NCI-H460 (cell line): ENCODE measurements at places on chromosomes 2 and 18. TPM values are rescaled to one million over a fixed set of nuclear protein-coding genes. Genes with fewer than 3 reads are reported as not detected.

DNA sequence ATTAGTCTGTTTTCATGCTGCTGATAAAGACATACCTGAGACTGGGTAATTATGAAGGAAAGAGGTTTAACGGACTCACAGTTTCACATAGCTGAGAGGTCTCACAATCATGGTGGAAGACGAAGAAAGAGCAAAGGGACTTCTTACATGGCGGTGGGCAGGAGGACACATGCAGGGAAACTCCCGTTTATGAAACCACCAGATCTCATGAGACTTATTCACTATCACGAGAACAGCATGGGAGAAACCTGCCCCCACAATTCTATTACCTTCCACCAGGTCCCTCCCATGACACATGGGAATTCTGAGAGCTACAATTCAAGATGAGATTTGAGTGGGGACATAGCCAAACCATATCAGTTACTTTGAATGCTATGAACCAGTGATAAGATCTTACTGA is 44.1 kb downstream of the SCTR start:
- no peak for DNase-seq

DNA sequence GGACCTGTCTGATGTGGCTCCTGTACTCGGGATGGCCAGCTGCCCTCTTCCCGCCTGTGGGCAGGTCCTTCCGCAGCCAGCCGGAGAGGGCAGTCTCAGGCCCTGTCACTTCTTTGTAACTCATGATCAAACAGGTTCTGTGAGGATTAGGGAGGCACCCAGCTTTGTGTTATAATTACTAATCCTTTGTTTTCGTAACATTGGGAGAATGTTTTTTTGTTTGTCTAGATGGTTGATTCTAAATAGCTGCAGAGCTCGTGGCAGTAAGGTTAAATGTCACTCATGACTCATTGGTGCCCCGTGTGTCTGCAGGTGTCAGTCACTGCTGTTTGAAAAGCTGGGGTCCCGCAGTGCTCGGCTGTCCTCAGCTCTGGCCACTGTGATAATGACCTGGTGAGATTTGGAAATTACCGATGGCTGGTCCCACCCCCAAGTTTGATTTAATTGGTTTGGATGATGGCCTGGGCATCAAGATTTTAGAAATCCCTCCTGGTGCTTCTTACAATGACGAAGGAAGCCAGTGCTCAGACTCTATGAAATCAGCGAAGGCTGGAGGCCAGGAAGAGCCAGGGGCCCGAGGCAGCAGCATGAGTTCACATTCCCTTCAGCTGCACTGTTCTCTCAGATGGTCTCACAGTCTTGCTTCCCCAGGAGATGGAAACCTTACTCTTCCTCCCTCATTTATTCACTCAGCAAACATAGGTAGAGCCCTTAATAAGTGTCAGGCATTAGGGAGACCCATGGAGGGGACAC is 172.8 kb downstream of the VAPA start:
- DNase-seq = no peak

The FIGN gene
- 2.7 and 3.6 TPM in 2 replicates for total RNA-seq

GRCh38 chr2:29227935-29228675 is 112.9 kb downstream of the CLIP4 start:
- DNase-seq = no peak

DNA sequence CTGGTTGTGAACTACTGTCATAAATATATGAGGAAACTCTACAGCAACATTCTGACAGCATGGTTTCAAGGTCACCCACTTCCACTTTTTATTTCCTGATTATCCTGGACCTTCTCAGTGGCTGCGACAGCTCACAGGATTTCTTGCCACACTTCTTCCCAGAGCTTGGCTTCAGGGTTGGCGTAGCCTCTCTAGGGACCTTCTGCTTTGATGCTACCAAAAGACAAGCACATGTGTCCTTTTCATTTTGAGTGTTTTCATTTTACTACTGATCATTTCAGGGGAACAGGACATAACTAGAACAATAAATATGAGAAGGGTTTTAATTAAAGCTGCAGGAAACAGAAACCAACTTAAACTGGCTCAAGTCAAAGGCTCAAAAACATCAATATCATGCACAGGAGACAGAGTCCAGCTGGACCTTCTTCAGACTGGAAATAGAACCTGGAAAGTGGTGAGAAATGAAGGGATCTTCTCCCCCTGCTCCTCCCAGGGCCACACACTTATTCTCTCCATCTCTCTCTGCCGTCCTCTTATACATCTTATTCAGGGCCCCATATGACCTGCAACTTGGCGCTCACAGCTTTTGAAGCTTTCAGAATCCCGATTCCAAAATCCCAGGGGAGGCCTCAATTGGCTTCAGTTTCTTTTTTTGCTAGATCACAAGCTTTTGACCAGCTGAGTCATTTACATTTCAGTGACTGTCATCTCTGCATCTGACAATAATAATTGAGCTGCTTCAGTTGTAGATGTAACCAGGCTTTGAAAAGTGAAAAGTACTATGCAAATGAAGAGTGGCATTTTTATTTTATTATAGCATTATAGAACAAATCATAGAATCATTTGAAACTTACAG is 9.7 kb downstream of the VIT start:
- no peak for DNase-seq

DNA sequence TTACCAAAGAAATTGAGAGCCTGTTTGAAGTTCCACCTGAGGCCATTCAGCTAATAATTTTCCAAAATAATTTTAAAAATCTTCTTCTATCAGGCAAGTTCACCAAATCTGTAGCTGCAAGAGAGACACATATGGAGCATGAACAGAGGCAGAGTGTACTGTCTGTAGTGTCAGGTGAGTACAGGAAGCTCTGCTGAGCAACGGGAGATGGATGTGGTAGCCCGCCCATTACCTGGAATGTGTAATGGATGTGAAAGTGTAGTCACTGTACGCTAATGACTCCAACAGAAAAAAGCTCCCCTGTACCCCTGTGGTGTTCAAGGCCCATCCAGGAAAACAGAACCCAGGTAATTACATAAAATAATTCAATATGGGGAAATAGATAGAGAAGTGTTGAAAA is 311.5 kb downstream of the LRRTM4 start:
- DNase-seq = no peak

The IL18RAP gene
- total RNA-seq = 1.2 and 1.3 TPM in 2 replicates

The MGAT4A gene
- total RNA-seq = 1.1 and 2.7 TPM in 2 replicates

GRCh38 chr2:238285653-238286082 is 2.7 kb downstream of the PER2 start:
- DNase-seq = peak; percentile 75

DNA sequence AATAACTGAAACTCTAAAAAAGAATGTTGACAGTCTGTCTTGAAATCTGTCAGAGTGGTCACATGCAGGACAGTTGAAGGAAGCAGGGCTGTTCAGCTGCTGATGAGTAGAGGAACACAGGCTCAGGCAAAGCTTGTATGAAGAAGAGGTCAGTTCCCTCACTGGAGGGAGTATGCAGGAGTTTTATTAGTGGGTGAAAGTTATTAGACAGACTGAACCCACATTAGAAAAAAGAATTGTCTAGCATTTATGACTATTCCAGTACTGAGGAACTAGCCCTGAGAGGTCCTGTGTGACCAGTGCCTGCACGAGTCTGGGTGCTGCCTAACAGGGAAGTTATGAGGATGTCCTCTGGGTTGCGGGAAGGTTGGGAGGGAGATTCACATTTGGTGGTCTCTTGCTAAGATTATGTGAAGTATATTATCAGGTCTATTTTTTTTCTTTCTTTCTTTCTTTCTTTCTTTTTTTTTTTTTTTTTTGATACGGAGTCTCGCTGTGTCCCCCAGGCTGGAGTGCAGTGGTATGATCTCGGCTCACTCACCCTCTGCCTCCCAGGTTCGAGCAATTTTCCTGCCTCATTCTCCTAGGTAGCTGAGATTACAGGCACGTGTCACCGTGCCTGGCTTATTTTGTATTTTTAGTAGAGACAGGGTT is 9.6 kb downstream of the TET3 start:
- DNase-seq = no peak

GRCh38 chr2:66696886-66697285 is 262.0 kb downstream of the MEIS1 start:
- DNase-seq = no peak

The ACTG2 gene
- total RNA-seq = not detected in 2 replicates

The ALS2 gene
- total RNA-seq = 28.0 and 31.7 TPM in 2 replicates

- DNase-seq = no peak
These were observed 568.5 kb upstream of the SOX11 start for GRCh38 chr2:5123582-5124196.

The KCNF1 gene
- 1.6 and 2.3 TPM in 2 replicates for total RNA-seq

DNA sequence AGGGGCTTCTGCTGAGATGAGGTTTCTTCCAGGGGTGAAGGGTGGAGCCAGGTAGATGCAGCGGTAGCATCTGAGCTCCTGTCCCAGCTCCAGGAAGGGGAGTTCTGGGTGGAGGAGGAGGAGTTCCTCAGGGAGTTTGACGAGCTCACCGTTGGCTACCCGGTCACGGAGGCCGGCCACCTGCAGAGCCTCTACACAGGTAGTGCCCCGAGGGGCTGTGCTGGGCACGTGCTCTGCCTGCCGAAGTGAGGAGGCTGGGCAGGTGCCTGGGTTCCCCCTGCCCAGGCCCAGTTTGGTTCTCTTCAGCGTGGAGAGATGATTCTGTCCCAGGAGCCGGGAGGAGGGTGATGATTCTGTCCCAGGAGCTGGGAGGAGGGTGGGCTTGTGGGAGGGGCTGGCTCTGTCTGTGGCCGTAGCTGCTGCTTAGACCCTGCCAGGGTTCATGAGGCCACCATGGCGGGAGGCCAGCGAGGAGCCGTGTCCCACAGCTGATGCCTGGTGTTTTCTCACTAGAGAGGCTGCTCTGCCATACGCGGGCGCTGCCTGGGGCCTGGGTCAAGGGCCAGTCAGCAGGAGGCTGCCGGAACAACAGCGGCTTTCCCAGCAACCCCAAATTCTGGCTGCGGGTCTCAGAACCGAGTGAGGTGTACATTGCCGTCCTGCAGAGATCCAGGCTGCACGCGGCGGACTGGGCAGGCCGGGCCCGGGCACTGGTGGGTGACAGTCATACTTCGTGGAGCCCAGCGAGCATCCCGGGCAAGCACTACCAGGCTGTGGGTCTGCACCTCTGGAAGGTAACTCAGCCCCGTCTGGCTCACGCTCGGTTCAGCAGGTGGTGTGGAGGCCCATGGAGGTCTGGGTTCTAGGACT is 8.2 kb downstream of the CAPN10 start:
- DNase-seq = no peak

The CYTIP gene
- 1.3 and 1.9 TPM in 2 replicates for total RNA-seq

The CFC1 gene
- total RNA-seq = not detected in 2 replicates

DNA sequence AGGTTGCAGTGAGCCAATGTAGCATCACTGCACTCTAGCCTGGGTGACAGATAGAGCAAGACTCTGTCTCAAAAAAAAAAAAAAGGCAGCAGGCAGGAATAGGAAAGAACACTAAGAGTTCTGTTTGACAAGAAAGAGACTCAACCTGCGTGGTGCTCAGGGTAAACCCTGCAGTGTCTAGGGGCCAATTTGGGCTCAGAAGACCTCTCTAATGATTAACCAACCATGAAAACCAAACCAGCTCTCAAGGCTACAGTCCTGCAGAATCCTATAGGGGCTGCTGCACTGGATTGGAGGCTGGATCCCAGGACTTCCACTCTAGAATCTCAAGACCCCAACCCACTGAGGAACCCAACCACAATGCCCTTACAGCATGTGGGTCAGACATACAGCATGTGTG is 2.4 kb downstream of the TRABD2A start:
- no peak for DNase-seq

The MAPK4 gene
- 1.8 and 2.5 TPM in 2 replicates for total RNA-seq

- no peak for DNase-seq
These were observed 301.9 kb upstream of the SALL3 start for GRCh38 chr18:78677483-78678317.

The CDH20 gene
- total RNA-seq = not detected in 2 replicates

The RNF125 gene
- total RNA-seq = 2.2 and 2.8 TPM in 2 replicates

GRCh38 chr2:60551240-60552077 is 2.0 kb downstream of the BCL11A start:
- no peak for DNase-seq

GRCh38 chr2:206790311-206790935 is 25.0 kb downstream of the FASTKD2 start:
- DNase-seq = no peak

DNA sequence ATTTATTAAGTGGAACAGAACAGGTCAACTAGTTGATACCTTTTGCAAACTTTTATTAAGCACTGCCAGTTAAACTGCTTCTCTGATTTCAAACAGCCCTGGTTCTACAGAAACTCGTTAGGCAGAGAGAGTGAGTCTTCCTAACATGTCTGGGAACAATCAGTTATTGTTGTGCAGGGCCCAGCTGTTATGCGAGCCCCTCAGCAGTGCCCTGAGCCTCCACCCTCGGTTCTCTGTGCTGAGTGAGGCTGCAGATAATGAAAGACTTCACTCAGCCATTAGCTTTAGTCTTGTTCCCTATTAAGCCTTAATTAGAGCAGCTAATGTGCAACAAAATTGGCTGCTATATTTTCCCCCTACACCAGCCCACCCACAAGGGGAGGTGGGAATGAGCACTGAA is 39.6 kb downstream of the KCTD18 start:
- no peak for DNase-seq

GRCh38 chr2:8277921-8278571 is 403.8 kb upstream of the ID2 start:
- DNase-seq = no peak

DNA sequence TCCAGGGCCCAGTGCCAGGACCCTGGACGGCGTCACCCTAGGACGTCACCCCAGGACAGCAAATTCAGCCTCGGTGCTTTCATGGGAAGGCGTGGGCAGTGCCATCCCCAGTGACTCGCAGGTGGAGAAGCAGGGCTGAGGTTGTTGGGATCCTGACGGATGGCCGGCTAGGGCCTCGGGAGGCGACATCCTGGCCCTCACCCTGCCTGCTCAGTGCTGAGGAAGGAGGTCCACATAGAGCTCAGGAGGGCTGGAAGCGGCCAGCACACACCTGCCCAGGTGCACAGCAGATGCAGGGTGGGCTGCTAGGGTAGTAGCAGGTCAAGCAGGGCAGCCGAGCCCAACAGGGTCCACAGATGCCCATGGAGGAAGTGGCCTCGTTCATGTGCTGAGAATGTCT is 482.0 kb upstream of the SALL3 start:
- no peak for DNase-seq

DNA sequence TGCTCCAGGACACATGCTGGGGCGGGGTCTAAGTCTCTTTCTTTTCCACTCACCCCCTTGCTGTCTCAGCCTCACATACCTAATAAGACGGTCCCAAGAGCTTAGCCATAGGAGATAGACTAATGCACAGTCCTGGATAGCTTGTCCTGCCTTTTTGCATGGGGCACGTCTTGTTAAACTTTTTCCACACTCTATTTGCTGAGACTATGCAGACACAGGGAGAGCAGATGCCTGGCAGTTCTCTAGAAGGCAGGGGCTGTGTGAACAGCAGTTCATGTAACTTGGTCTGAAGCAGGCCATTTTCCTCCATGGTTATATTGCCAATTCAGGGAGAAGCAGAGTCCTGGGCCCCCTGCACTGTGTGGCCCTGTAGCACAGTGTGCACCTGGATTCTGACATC is 142.1 kb downstream of the SEPTIN10 start:
- DNase-seq = no peak

GRCh38 chr2:205473791-205474190 is 208.5 kb upstream of the NRP2 start:
- DNase-seq = no peak

The APCDD1 gene
- not detected in 2 replicates for total RNA-seq

- no peak for DNase-seq
These were observed 4.2 kb downstream of the GPBAR1 start for GRCh38 chr2:218264773-218265561.

The SALL3 gene
- total RNA-seq = 0.02 TPM in 1 of 2 replicates, not detected in the other

The DES gene
- 0.38 and 0.50 TPM in 2 replicates for total RNA-seq
